G401 (cell line): ENCODE measurements at places on chromosomes 5 and 9.

GRCh38 chr5:142743592-142744441 is 26.4 kb upstream of the ARHGAP26 start:
- no peak for DNase-seq

- DNase-seq: no peak
Observed at GRCh38 chr5:116702776-116703175, 128.2 kb upstream of the SEMA6A start.

- no peak for DNase-seq
Observed at GRCh38 chr5:141175933-141176332, 1.7 kb upstream of the PCDHB8 start.

DNA sequence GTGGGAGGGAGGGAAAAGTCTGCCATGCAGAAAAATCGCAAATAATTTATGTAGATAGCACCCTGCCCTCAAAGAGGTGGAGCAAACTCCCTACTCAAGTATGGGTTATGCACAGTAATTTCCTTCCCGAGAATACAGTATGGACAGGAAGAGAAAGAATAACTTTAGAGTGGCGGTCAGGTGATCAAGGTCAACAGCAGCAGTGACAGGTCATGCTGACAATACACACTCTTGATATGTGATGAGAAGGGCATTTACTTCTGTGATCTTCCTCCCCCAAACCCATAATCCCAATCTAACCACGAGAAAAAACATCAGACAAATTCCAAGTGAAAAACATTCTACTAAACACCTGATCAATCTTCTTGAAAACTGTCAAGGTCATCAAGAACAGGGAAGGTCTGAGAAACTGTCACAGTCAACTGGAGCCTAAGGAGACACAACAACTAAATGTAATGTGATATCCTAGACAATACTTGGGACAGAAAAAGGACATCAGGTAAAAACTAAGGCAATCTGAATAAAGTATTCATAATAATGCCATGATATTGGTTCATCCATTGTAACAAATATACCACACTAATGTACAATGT is 11.7 kb downstream of the BICD2 start:
- no peak for DNase-seq

DNA sequence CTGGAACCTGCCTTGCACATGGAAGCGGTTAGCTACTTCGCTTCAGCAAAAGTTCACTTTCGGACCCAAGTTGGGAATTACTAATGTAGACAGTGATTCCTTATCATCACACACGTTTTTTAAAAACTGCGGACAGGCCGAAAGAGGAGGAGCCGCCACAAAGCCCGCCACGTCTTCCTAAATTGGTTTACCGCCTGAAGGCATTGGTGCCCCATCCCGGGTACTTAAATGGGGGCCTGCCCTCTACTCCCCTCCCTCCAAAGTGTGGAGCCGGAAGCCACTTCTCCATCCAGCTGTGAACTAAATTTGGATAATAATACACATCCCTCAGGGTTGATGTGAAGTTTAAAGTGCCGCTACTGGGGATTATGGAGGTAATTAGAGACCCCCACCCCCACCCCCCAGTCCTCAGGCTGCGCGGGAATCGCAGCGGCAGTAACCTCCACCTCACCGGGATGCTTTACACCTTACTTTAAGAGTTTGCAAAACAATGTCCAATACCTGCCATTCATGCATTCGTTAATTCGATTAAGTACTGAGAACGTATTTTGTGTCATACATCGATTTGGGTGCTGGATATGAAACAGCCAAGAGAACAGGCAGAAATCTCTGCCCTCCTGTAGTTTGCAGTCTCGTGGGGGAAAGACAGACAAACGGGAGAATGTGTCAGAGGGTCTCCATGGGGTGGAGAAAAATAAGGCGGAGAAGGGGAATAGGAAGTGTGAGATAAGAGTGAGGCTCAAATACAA is 937 bp upstream of the MACROH2A1 start:
- no peak for DNase-seq

- DNase-seq: no peak
Observed at GRCh38 chr5:123732257-123732656, 220.3 kb downstream of the CSNK1G3 start.

DNA sequence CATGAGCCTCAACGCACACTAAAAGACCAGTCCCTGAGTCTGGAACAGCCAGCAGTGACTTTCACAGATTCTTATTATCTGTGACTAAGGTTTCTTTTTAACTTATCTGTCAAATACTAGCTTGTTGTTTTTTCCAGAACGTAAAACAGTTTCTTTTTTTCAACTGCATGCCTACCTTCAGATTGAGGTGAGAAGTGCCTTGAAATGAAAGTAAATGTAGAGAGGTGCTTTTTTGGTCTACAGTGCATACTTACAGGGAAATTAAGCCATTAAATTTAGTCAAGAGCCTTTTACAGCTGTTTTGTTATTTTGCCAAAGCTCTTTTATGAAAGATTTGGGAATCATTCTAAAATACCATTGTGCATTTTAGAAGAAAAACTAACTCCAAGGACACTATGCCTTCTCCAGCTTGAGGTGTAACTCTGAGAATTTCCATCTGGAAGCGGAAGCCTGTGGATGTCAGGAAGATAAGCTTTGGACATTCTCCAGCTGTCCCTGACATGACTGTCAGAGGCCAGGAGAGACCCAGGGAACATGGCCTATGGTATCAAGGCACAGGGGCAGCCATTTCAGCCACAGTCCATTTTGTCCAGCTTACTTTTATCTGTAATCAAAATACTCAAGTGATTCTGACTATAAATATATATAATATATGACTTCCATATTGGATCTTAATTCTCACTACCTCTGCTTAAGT is 230.3 kb downstream of the GLIS3 start:
- no peak for DNase-seq

DNA sequence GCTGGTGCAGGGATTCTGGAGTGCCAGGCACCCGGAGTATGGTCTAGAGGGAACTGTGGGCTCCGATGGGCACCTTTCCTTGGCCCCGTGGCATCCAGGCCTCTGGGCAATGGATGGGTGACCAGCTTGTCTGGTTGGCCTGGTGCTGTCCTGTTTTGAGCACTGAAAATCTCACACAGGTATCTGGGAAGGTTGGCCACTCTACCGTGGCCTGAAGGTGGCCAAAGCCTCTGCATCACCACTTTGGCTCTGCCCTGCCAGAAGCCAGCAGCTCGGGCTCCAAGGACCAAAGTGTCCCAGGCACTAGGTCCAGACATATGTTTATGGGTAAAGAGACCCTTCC is 28.8 kb downstream of the SLC6A7 start:
- DNase-seq: no peak

- DNase-seq: no peak
Observed at GRCh38 chr9:35627575-35627974, 9.4 kb upstream of the CD72 start.

- no peak for DNase-seq
Observed at GRCh38 chr5:158958021-158958994, 141.4 kb downstream of the EBF1 start.

DNA sequence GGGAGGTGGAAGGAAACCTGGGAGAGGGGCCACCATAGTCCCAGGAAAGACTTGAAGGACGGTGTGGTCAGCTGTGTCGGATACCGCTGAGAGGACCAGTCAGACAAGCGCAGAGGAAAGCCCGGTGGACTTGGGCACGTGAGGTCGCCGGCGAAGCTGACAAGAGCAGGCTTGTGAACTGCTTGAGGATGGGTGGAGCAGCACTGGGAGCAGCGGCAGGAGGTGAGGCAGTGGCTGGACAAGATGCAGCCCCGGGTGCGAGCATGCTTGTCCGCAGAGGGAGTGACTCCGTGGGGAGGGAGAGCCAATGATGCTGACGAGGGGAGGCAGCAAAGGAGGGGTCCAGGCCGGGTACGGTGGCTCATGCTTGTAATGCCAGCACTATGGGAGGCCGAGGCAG is 18.3 kb upstream of the CD74 start:
- DNase-seq: no peak

- DNase-seq: no peak
Observed at GRCh38 chr5:82859451-82860140, 217.6 kb downstream of the TMEM167A start.

GRCh38 chr5:177473443-177474001 is at the start of gene DBN1:
TSS of gene DBN1 (minus strand) at chr5:177473634. CDS start at chr5:177473521, 113 bp downstream.
- DNase-seq: no peak

- DNase-seq: no peak
Observed at GRCh38 chr5:30149526-30149925, 1044.0 kb upstream of the CDH6 start.

- no peak for DNase-seq
Observed at GRCh38 chr5:8196061-8196460, 327.1 kb downstream of the MTRR start.

DNA sequence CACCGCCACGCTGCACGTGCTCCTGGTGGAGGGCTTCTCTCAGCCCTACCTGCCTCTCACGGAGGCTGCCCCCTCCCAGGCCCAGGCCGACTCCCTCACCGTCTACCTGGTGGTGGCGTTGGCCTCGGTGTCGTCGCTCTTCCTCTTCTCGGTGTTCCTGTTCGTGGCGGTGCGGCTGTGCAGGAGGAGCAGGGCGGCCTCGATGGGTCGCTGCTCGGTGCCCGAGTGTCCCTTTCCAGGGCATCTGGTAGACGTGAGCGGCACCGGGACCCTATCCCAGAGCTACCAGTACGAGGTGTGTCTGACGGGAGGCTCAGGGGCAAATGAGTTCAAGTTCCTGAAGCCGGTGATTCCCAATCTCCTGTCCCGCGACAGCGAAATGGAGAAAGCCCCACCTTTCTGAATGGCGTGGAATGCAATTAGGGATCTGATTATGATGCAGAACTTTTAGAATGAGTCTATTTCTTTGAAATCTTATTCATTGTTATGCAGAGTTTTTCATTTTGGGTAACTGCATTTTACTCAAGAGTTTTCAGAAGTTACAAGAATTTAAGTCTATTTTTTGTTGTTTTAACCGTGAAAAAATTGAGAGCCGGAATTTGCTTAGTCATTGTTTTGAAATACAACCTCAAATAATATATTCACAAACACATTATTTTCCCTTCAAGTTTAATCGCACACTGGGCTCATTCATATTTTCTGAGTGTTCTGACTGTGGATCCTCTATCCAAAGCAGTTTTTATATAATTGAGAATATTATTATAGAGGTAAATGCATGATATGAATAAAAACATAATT is 8.5 kb upstream of the PCDHB15 start:
- no peak for DNase-seq

GRCh38 chr9:129071526-129072126 is 9.3 kb upstream of the DOLPP1 start:
- DNase-seq: no peak

- DNase-seq: no peak
Observed at GRCh38 chr5:39639618-39640089, 214.9 kb upstream of the DAB2 start.

DNA sequence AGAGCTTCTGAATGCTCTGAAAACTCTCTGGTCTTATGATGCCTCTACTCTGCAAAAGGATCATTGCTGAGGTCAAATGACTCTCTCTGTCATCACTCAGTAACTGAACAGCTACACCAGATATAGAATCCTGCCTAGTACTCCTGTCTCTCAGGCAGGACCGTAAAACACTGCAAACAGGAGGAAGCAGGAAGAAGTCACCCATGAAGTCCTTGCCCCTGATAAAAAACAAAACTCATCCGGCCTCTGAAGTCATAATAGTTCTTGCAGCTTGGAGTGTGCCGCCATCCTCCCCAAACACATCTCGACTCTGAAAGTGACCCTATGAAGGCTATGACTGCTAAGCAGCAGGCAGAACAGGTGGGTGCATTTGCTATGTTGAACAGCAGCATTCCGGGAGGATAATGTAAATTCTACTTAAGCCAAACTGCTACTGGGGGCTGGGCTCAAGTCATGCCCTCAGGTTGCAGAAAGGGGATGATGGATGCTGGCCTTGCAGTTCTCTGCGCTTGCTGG is 81.9 kb upstream of the FAM169A start:
- DNase-seq: peak; percentile 59

- peak; percentile 67 for DNase-seq
Observed at GRCh38 chr5:43305948-43306565, 7.2 kb downstream of the HMGCS1 start.

GRCh38 chr5:177366528-177367322 is 9.0 kb downstream of the RGS14 start:
- DNase-seq: peak; percentile 66

DNA sequence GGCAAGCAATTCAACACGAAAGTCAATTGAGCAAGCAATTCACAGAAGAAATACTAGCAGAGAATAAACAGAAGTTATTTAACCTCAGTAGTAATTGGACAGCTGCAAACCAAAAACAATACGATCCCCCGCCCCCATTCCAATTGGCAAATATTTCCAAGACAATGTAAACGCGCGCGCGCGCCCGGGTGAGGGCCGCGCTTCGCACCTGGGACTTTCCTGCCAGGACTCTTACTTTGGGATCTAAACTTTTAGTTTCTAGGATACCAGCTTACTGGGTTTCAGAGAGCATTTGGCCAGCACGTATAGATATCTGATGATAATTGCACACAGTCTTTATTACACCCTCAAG is 8.6 kb downstream of the RUFY1 start:
- no peak for DNase-seq

DNA sequence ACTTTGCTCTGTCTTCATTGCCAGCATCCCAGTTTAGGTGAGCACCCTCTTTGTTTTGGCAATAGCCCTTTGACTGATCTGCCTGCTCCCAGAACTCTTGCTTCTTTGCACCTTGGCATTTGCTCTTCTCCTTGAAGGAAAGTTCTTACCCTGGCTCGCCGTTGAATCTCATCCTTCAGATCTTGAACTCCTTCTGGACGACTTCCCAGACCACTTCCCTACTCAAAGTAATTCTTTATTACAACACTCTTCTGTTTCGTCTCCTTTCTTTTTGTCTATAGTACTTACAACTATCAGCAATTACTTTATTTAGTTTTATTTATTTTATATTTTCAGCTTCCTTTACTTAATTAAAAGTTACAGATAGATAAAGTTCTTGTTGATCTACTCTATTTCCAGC is 1510.1 kb downstream of the MAT2B start:
- DNase-seq: no peak

DNA sequence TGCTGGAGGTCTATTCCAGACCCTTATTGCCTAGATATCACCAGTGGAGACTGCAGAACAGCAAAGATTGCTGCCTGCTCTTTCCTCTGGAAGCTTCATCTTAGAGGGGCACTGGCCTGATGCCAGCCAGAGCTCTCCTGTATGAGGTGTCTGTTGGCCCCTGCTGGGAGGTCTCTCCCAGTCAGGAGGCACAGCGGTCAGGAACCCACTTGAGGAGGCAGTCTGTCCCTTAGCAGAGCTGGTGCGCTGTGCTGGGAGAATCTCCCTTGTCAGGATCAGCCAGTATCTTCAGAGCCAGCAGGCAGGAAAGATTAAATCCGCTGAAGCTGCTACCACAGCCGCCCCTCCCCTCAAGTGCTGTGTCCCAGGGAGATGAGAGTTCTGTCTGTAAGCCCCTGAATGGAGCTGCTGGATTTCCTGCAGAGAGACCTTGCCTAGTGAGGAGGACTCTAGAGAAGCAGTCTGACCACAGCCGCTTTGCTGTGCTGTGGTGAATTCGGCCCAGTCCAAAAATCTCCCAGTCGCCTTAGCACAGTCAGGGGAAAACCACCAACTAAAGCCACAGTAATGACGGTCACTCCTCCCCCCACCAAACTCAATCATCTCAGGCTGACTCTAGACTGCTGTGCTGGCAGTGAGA is 124.1 kb downstream of the JAKMIP2 start:
- no peak for DNase-seq

- no peak for DNase-seq
Observed at GRCh38 chr9:117535973-117536372, 121.1 kb upstream of the ASTN2 start.

- DNase-seq: no peak
Observed at GRCh38 chr5:137760719-137761516, 6.8 kb upstream of the HNRNPA0 start.
